ENCODE measurements at places on chromosomes 3 and 15.

DNA sequence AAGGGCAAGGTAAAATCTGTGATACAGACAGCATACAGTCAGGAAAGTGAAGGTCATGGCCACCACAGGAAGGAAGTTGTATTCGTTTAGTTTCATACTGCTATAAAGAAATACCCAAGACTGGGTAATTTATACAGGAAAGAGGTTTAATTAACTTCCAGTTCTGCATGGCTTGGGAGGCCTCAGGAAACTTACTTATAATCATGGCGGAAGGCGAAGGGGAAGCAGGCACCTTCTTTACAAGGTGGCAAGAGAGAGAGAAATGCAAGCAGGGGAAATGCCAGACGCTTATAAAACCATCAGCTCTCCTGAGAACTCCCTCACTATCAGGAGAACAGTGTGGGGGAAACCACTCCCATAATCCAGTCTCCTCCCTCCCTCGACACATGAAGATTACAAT, 353.7 kb upstream of the SEMA6D start:
- DNase-seq: no peak

DNA sequence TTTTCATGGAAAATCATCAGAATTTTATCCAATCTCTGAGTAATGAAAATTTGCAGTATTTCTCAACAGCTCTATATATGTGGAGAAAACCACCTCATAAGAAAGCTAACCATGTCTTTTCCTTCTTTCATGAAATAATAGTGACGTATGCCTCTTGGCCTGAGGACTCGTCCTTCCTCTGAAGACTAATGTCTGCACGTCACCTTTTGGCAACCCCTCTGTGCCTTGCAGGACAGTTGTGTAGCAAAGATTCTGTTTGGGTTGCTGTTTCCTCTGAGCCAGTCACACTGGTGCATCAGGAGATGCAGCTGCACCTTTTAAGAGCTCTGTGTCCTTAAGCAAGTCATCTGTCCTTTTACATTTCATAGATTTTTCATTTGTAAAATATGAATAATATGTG, 168.9 kb downstream of the TIGIT start:
- no peak for DNase-seq

GRCh38 chr15:66078196-66078928, 175.2 kb downstream of the MEGF11 start:
- DNase-seq: no peak

GRCh38 chr15:84929795-84930603, 45.5 kb downstream of the SLC28A1 start:
- no peak for DNase-seq

GRCh38 chr15:72786676-72787345, 3.3 kb upstream of the ADPGK start:
- no peak for DNase-seq

- no peak for DNase-seq
Measured at GRCh38 chr15:80547264-80547663, 143.1 kb downstream of the ARNT2 start.
